Diencephalon (tissue), 1 donor: ENCODE measurements at places on chromosomes 6 and 20. TPM values are rescaled to one million over a fixed set of nuclear protein-coding genes. Genes with fewer than 3 reads are reported as not detected.

The CALHM6 gene
- 8.5 TPM for total RNA-seq

The ZKSCAN3 gene
- total RNA-seq: 7.8 TPM

The CASS4 gene
- total RNA-seq: 0.69 TPM

The PRDM13 gene
- 0.46 TPM for total RNA-seq

The RPRD1B gene
- total RNA-seq: 36.7 TPM

The KCNK16 gene
- total RNA-seq: not detected

The RAB5IF gene
- total RNA-seq: 41.3 TPM

The FAM50B gene
- 20.5 TPM for total RNA-seq

The ATP5F1E gene
- 48.2 TPM for total RNA-seq

The RBM39 gene
- 367 TPM for total RNA-seq

The ZNF184 gene
- total RNA-seq: 22.8 TPM

The WFDC2 gene
- total RNA-seq: 9.0 TPM

The RSPH3 gene
- total RNA-seq: 16.1 TPM

The RIPPLY2 gene
- total RNA-seq: 7.8 TPM

The SLC17A3 gene
- not detected for total RNA-seq

The EYA2 gene
- total RNA-seq: 3.5 TPM

The HLA-DRB1 gene
- total RNA-seq: 9.9 TPM

The OR2J3 gene
- not detected for total RNA-seq

The AVP gene
- 51.9 TPM for total RNA-seq

The MUC22 gene
- total RNA-seq: not detected

The CLIC5 gene
- 6.9 TPM for total RNA-seq

The LYRM4 gene
- total RNA-seq: 9.9 TPM

The ARMH2 gene
- not detected for total RNA-seq

The PI16 gene
- total RNA-seq: 1.2 TPM

The COL9A3 gene
- total RNA-seq: 7.8 TPM

The TBXT gene
- total RNA-seq: not detected

The STX16 gene
- total RNA-seq: 39.7 TPM

The C6orf58 gene
- 1.2 TPM for total RNA-seq
